ENCODE measurements at places on chromosomes 3 and 15.
A peak's percentile ranks its signal among the peaks of the same experiment; 100 is the strongest.

- no peak for DNase-seq
These were observed 177.8 kb downstream of the ADAMTS17 start for GRCh38 chr15:100163961-100164360.

- DNase-seq, result no peak
These were observed 32.8 kb upstream of the CGNL1 start for GRCh38 chr15:57343498-57343897.

DNA sequence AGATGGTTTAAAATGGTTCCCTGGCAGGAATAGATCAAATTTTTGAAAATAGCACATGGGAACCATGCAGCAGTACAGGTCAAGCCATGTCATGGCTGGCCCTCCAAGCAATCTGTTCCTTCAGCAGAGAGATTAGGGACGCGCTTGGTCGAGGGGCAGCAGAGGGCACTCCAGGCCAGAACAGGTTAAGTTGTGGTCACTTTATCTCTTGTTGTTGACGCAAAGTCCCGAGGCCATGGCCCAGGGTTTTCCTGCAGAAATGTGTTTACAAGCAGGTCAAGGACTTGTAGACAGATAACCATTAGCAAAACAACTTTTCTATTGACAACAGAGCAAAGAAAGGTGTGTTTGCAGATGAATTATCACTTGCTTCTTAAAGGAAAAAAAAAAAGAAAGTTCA is 570.0 kb upstream of the NR2F2 start:
- DNase-seq, result peak; percentile 1

- no peak for DNase-seq
These were observed 99.0 kb downstream of the SEMA5B start for GRCh38 chr3:122928396-122929187.

DNA sequence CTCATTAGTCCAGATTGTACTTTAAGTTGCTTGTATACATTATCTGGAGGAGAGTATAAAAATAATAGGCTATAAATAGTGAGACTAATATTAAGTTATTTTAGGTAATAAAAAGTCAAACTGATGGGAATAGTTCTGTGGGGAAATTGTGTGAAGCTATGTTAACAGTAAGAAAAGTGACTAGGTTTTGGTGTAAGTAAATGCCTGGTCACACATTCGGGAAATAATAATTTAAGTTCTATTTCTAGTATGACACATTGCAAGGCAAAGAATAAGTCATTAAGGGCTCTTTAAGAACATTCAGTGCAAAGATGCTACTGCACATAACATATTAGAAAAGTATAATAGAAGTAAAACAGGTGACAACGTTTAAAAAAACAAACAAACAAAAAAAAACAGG is 18.8 kb upstream of the NRROS start:
- DNase-seq, result no peak

- no peak for DNase-seq
These were observed 3.6 kb upstream of the TNK2 start for GRCh38 chr3:195911946-195912270.

GRCh38 chr3:54146506-54147239 is 24.3 kb downstream of the CACNA2D3 start:
- DNase-seq, result no peak

GRCh38 chr3:4825436-4826236 is 153.6 kb upstream of the BHLHE40 start:
- DNase-seq, result peak; percentile 41

- DNase-seq, result no peak
These were observed 20.3 kb upstream of the PTPN9 start for GRCh38 chr15:75599401-75599800.

- DNase-seq, result no peak
These were observed 65.5 kb downstream of the ADCY5 start for GRCh38 chr3:123383091-123384053.

GRCh38 chr3:24521420-24522145 is 26.9 kb upstream of the THRB start:
- DNase-seq, result no peak

GRCh38 chr15:42102646-42103235 is 8.4 kb upstream of the PLA2G4D start:
- DNase-seq, result no peak

DNA sequence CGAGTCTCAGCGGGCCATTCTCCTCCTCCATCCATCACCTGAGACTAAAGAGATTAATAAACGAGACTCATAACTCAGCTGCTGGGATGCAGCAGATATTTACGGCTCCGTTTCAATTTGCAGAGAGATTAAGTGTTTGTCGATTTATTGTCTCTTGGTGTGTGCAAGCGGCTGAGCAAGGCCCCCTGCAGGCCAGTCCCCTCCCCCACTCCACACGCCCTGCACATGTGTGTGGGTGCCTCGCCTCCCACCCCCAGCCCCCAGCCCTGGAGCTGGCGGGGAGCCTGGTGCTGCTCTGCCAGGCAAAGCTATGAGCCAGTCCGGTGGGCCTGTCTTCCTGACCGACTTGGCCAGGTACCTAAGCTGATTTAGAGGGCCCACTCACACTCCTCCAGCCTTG is 63.0 kb downstream of the CYP11A1 start:
- DNase-seq, result no peak

DNA sequence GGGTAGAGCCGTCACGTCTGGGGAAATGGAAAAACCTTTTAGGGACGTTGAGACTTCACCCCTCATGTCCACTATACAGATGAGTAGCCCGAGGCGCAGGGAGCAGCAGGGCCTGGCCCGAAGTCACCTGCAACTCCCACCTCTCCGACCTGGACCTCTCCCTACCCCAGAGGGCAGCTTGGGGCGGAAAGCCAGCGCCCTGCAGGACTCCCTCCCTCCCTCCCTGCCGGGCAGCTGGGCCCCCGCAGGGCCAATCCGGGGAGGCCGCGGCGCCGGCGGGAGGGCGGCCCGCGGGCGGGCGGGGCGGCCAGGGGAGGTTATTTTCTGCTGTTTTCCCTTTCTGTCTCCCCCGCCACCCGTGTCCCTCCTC is 2.0 kb downstream of the WNT7A start:
- no peak for DNase-seq

- no peak for DNase-seq
These were observed 308.9 kb downstream of the CTNNB1 start for GRCh38 chr3:41508063-41508696.

DNA sequence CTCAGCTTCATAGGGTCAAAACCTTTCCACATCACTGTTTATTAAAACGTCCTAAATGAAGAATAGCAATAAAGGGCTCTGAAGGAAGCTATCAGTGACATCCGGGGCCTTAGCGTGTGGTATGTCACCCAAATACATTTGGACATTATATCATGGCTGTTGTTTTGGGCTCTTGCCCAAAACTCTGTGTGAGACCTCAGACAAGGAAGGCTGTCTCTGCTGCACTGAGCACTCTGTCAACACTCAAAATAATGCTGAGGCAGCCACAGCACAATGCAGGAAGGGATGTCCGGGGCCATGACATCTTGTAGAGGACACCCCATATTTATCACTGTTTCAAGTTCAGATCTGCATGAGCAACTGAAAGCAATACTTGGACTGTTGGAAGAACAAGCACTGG is 293.8 kb upstream of the WNT5A start:
- no peak for DNase-seq

GRCh38 chr3:134879990-134880389 is 84.9 kb downstream of the EPHB1 start:
- DNase-seq, result no peak

DNA sequence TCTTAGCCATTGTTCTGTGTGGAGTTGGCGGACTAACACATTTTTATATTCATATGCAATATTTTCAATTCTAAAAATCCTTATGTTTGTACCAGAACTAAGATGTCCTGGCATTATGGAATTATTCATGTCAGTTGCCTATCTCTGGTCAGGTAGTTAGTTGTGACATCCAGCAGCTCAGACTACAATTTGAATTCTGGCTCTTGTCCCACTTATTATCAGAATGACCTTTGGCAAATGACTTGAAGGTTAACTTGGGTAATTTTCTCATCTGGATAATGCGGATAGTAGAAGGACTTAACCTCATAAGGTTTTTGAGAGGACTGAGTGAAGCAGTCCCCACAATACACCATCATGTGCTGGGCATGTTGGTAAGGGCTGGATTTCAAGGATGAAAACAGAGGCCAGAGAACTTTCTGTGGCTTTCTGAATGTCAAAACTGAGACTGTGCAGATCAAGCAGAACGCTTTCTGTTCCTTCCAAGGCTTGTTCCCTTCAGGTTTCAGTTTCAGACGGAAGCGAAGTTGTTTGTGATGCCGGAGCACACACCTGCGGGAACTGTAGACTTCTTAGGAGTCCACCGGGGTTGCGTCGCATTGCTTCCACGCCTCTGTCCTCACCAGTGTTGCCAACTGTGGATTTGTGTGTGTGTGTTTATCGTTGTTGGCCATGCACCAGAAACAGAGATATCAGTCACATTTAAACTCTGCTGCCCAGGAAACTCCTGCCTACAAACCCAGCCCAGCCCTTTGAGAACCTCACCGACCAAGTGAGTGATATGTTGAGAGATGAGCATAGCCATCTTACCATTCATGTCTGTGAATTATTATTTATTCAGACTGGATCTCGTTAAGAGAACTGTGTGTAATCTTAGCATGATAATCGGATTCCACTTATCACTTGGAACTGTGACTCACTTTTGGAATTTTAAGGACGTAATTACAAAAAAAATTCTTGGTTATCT is 76.0 kb downstream of the PTPRG start:
- DNase-seq, result no peak

GRCh38 chr3:25572919-25573385 is 91.8 kb downstream of the TOP2B start:
- DNase-seq, result no peak

GRCh38 chr3:9078561-9079240 is 115.4 kb upstream of the RAD18 start:
- no peak for DNase-seq

GRCh38 chr15:89109238-89109637 is 21.0 kb downstream of the ABHD2 start:
- DNase-seq, result no peak

DNA sequence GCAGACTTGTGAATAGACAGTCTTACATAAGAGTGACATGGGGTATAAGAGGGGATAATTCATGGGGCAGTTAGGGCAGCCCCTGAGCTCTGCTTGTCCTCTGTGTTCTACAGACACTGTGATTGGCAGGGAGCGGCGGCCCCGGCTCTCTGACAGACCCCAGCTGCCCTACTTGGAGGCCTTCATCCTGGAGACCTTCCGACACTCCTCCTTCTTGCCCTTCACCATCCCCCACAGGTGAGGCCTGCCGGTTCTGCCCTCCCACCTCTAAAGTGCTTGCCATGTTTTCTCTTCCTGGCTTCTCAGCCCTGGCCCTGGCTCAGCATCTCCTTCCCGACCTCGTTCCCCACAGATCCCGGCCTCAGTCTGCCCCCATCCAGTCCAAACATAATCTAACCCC is 3.4 kb downstream of the CYP1A2 start:
- no peak for DNase-seq

- no peak for DNase-seq
These were observed 47.2 kb downstream of the SLC12A8 start for GRCh38 chr3:125165189-125165947.

DNA sequence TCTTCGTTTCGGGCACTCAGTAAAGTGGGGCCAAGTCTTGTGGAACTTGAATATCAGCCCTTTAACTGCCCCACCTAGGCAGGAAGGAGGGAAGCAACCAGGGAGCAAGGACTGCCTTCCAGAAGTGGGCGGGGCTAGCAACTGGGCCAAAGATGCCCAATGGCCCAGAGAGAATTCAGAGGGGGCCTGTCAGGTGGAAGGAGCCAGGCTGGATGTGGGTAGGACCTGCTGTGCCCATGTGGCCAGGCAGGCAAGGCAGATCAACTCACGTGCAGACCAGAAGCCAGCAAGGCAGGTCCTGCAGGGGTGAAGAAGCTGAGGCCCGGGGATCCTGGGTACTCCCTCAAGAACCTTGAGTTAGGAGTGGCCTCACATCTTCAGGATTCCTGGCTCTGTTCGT is 5.5 kb downstream of the MAP6D1 start:
- DNase-seq, result no peak

GRCh38 chr3:63067999-63068645 is 192.9 kb upstream of the CADPS start:
- DNase-seq, result no peak

GRCh38 chr15:77616072-77616471 is 16.6 kb downstream of the LINGO1 start:
- no peak for DNase-seq

- no peak for DNase-seq
These were observed 102.0 kb upstream of the GADL1 start for GRCh38 chr3:30996467-30996866.

DNA sequence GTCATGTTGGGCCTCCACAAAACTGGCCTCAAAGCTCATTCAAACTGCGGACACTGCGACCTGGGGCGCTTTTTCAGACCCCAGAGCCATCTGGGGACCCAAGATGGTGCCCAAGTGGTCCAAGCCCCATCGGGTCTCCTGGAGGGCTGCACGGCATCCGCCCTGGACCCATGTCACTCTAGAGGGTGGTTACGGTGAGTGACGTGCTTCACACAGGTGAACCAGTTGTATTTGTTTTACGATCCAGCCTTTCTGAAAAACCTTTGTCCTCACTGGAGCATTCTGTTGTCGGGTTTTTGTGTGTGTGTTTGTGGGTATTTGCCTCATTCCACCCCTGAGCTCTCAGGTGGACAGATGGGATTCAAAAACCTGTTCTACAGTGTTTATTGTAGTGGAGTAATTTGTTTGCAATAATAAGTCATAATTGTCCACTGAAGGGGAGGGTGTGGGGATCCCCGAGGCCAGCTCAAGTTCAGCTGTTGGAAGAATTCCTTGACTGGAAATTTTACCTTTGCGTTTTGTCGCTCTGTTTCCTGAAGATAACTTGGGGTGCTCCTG is 1.9 kb downstream of the SLC51A start:
- DNase-seq, result no peak

DNA sequence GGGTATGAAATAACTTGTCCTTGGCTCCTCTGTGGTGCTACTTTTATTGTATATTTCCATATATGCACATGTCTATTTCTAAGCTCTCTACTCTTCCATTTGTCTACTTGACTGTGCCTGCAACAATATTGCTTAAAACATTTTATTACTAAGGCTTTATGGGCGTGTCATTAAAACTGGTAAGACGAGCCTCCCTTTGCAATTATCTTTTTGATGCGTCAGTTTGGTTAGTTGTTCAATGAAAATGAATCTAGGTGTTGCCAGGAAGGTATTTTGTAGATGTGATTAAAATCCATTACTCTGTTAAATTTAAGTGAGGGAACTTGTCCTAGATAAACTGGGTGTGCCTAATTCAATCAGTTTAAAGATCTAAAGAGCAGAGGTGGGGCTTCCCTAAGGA is 12.9 kb upstream of the TRA2B start:
- DNase-seq, result no peak

DNA sequence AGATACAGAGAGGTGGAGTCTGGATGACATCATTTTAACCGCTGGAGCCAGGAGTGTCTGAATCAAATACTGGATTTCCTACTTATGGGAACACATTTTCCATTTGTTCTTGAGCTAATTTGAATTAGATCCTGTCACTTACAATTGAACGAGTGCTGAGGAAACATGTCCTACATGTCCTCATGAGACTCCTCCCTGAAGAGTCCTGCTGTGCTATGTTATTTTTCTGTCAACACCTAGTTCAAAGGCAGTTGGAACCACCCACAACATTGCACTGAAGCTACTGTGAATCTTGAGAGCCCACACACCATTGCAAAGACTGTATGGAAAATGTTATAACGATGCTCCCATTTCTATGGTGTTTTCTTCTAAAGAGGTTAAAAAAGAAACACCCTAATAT is 123.5 kb upstream of the CRBN start:
- DNase-seq, result no peak
